ENCODE measurements at places on chromosomes 11 and 22. TPM values are rescaled to one million over a fixed set of nuclear protein-coding genes. Genes with fewer than 3 reads are reported as not detected.
A peak's percentile ranks its signal among the peaks of the same experiment; 100 is the strongest.

MOV10L1 gene
- not detected for total RNA-seq

SWAP70 gene
- total RNA-seq, result 7.9 TPM

GRCh38 chr11:42465623-42466022 is 846.2 kb upstream of the API5 start:
- no peak overlapping the region for H3K27ac ChIP-seq
- DNase-seq, result no peak
- H3K4me1 ChIP-seq, result no peaks in the 10 kb centered on the region
- no peak overlapping the region for H3K4me3 ChIP-seq

DNA sequence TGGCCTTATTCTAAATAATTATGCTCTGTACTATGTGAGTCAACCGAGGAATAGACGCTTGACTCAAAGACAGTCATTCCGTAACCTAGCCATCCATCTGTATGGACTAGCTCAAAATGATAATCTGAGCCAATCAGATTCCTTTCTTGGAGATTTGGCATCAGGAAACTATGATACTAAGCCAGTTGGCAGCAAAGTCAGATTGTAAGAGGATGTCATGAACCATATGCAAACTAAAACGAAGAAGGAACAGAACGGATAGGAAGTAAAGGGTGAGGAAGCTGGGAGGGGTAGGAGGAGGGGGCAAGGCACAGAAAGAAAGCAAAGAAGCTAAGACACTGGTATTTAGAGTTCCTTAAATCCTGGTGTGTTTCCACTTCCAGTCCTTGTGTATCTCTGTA is 10.7 kb upstream of the SESN3 start:
- DNase-seq, result no peak
- H3K4me3 ChIP-seq, result no peak overlapping the region
- no peaks in the 10 kb centered on the region for H3K36me3 ChIP-seq
- H3K27ac ChIP-seq, result no peak overlapping the region

DNA sequence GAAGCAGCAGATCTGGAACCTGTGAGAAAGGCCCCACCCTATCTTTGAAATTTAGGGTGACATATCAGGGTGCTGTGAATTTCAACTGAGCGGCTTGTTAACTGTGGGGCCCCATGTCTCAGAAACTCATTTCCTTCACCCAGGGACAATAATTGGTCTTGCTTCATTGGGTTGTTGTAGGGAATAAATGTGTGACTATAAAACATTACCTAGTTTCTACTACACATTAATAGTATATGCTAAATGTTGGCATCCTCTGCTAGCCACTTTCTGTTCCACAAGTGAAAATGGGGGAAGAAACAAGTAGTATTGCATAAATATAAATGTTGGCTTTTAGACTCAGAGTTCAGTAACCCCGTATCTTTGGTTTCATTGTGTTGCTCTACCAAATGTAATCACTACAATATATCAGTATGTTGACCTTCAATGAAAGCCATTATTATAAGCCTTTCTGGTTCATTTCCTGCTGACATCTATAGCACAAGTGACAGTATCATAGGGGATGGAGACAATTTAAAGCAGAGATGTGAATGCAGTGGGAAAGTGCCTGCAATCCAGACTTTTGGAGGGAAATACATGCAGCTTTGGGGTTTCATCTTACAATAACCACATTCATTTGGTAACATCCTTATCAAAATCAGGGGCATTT is 905.5 kb upstream of the RAG2 start:
- peaks cover 26% of the 10 kb centered on the region for H3K4me1 ChIP-seq
- H3K36me3 ChIP-seq, result no peaks in the 10 kb centered on the region
- peaks cover 4% of the 10 kb centered on the region for H3K27me3 ChIP-seq
- H3K4me3 ChIP-seq, result peak overlapping the region; percentile 32
- DNase-seq, result no peak
- peak overlapping the region; percentile 54 for H3K27ac ChIP-seq

GRCh38 chr11:2385156-2386151 is 8.3 kb downstream of the CD81 start:
- H3K27me3 ChIP-seq, result no peaks in the 10 kb centered on the region
- peak overlapping the region; percentile 21 for H3K27ac ChIP-seq

DNA sequence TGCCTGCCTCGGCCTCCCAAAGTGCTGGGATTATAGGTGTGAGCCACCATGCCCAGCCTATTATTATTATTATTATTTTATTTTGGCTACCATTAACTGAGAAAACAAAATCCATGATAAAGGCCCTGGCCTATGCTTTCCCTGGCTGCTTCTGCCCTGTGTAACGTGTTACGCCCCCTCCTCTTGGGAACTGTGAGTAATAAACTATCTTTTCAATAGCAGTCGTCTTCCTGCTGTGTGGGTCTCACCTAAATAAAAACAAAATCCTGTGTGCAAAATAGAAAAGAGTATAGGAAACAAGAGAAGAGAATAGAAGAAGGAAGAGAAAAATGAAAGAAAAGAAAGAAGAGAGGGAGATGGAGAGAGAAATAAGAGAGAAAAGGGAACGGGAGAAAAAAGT is 237.0 kb downstream of the MIAT start:
- H3K4me1 ChIP-seq, result no peaks in the 10 kb centered on the region
- peaks cover 5% of the 10 kb centered on the region for H3K27me3 ChIP-seq
- H3K4me3 ChIP-seq, result no peak overlapping the region
- no peaks in the 10 kb centered on the region for H3K36me3 ChIP-seq

ZC3H12C gene
- 1.4 TPM for total RNA-seq

GRCh38 chr22:50622723-50623327 is 5.1 kb downstream of the ARSA start:
- no peaks in the 10 kb centered on the region for H3K27me3 ChIP-seq
- no peaks in the 10 kb centered on the region for H3K36me3 ChIP-seq
- no peak for DNase-seq
- no peak overlapping the region for H3K27ac ChIP-seq
- H3K4me3 ChIP-seq, result no peak overlapping the region
- H3K4me1 ChIP-seq, result peaks cover 29% of the 10 kb centered on the region

RCOR2 gene
- total RNA-seq, result not detected

ARL14EP gene
- 25.0 TPM for total RNA-seq

GRCh38 chr11:1450949-1451710 is 35.4 kb downstream of the MOB2 start:
- H3K27ac ChIP-seq, result no peak overlapping the region
- H3K36me3 ChIP-seq, result no peaks in the 10 kb centered on the region
- DNase-seq, result no peak
- no peak overlapping the region for H3K4me3 ChIP-seq
- no peaks in the 10 kb centered on the region for H3K4me1 ChIP-seq

- no peaks in the 10 kb centered on the region for H3K4me1 ChIP-seq
- H3K4me3 ChIP-seq, result no peak overlapping the region
- no peak overlapping the region for H3K27ac ChIP-seq
- no peak for DNase-seq
- no peaks in the 10 kb centered on the region for H3K36me3 ChIP-seq
- H3K27me3 ChIP-seq, result peaks cover 7% of the 10 kb centered on the region
Observed at GRCh38 chr11:15930442-15931025, 425.8 kb downstream of the SOX6 start.

DNA sequence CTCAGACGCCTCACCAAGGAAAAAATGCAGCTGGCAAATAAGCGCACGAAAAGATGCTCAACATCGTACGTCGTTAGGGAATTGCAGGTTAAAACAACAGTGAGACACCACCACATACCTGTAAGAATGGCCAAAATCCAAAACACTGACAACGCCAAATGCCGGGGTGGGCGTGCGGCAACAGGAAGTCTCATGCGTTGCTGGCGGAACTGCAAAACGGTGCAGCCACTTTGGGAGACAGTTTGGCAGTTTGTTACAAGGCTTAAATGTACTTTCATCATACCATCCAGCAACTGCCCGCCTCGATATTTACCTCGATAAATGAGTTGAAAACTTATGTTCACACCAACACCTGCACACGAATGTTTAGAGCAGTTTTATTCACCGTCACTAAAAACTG is 7.5 kb upstream of the CTSD start:
- no peaks in the 10 kb centered on the region for H3K36me3 ChIP-seq
- DNase-seq, result no peak

CNTF gene
- 6.3 TPM for total RNA-seq

- H3K4me1 ChIP-seq, result no peaks in the 10 kb centered on the region
- H3K36me3 ChIP-seq, result no peaks in the 10 kb centered on the region
- no peak overlapping the region for H3K27ac ChIP-seq
Observed at GRCh38 chr11:69136471-69136870, 19.3 kb upstream of the SMIM38 start.

DNA sequence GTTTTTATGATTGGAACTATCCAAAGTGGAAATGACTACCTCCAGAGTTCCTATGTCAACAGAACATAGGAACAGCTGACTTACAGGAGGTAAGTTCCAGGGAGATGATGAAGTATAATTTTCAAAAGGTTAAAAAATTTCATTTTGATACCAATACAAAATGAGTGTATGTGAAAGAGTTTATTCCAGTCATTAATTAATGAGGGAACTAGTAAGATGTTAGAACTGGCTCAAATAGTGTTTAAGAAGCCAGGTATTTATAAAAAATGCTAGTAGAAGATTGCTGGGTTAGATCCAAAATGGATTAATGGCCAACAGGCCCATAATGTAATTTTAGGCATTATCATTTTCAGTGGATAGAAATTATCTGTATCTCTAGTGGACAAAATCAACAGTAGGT is 227.7 kb upstream of the ZBED5 start:
- no peak for DNase-seq
- H3K4me3 ChIP-seq, result no peak overlapping the region
- no peaks in the 10 kb centered on the region for H3K4me1 ChIP-seq
- H3K36me3 ChIP-seq, result no peaks in the 10 kb centered on the region

DNA sequence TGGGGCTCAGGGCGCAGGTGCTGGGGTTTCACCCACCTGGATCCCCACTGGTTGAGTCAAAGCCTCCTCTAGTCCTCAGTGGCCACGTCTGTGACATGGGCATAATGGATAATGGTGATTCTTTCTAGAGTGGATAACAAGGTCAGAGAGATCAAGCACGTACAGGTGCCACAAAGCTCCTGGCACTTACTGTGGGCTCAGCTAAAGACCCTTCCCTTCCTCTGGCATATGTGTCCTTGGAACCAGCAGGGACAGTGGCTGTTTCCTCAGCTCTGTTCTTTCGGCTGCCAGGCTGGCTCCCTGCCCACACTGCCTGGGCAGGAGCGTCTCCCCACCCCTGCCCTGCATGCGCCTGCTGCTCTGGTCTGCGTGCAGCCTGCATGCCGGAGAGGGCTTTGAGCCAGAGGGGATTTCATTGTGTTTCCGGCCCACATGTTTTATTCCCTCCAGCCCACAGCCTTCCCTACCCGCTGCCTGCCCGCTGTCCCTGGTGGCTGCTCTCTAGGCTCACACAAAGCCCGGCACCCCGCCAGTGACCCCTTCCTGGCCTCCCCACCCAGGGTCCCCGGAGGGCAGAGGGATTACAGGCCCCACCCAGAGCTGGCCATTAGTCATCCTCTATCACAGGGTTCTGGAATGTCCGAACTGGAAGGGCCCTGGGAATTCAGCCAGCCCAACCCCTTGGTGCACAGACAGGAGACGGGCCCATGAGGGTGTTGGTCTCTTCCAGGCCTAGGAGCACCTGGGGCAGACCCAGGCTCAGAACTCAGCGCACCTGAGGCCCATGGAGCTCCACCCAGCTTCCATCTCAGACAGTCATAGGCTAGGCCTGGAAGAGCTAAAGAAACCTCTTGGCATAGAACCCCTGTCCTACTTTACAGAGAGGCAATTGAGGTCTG is 55.3 kb upstream of the GCAT start:
- no peak overlapping the region for H3K27ac ChIP-seq
- no peak for DNase-seq
- no peak overlapping the region for H3K4me3 ChIP-seq
- H3K36me3 ChIP-seq, result no peaks in the 10 kb centered on the region

DNA sequence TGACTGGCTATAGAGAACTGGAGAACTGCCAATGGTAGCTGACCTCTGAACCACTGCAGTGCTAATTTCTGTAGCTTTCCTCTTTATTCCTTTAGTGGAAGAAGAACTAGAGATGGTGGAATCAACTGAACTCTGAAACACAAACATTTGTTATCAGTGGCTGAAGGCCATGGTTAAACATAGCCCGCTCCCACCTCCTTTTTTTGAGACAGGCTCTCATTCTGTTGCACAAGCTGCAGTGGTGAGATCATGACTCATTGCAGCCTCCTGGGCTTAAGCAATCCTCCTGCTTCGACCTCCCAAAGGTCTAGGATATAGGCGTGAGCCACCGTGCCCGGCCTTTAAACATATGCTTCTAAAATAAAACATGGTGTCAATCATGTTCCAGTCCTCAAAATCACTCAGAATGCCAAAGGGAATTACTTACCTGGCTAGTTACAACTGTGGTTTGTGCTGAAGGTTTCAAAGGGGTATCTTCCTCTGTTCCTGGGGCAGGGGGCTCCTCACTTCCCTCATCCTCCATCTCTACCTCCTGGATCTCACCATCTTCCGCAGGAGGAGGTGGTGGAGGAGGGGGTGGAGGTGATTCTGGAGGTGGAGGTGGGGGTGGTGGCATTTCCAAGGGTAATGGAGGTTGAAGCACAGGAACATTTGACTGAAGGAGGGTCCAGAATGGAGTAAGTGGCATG is 9.0 kb upstream of the AGBL2 start:
- peak overlapping the region; percentile 74 for H3K27ac ChIP-seq
- H3K27me3 ChIP-seq, result no peaks in the 10 kb centered on the region
- H3K4me1 ChIP-seq, result peaks cover 5% of the 10 kb centered on the region

DNA sequence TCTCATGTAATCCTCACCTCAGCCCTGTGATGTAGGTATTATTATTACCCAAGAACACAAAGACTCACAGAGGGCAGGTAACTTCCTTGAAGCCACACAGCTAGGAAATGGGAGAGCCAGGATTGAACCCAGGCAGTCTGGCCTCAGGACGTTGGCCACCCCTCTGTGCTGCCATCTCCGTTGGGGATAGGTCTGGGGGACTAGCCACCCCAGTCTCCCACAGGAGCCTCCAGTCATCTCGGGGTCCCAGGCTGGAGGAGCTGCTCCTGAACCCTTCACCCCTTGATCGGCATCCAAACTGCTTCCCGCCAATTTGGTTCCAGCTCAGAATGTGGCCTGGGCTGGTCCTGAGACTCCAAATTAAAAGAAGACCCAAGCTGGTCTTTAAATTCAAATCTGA is 10.4 kb upstream of the TCF20 start:
- no peak overlapping the region for H3K4me3 ChIP-seq
- peaks cover 7% of the 10 kb centered on the region for H3K27me3 ChIP-seq
- peaks cover 8% of the 10 kb centered on the region for H3K4me1 ChIP-seq

DNA sequence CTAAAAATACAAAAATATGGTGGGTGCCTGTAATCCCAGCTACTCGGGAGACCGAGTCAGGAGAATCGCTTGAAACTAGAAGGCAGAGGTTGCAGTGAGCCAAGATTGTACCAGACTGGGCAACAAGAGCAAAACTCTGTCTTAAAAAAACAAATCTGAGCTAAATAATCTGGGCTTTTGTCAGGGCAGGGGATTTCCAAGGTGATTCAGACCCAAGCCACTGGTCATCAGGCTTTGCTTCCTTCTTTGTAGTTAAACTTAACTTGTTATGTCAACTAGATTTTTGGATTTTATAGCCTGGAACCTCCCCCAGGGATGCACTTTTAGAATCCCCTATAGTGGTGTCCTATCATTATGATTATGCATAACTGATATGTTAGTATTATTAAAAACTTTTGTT is 27.0 kb upstream of the SLC22A8 start:
- H3K27ac ChIP-seq, result no peak overlapping the region
- H3K36me3 ChIP-seq, result no peaks in the 10 kb centered on the region
- no peak overlapping the region for H3K4me3 ChIP-seq
- no peaks in the 10 kb centered on the region for H3K4me1 ChIP-seq
- peaks cover 38% of the 10 kb centered on the region for H3K27me3 ChIP-seq
- DNase-seq, result no peak

AMOTL1 gene
- total RNA-seq, result 5.7 TPM

Data from natural killer cell treated with Interleukin-12 subunit alpha and Interleukin-12 subunit beta and Interleukin-15 and Interleukin-18, amount 100 ng/mL, for 72 hours (primary cell).